ENCODE measurements at places on chromosomes 5 and 9. TPM values are rescaled to one million over a fixed set of nuclear protein-coding genes. Genes with fewer than 3 reads are reported as not detected.

Gene PCDHA6
- total RNA-seq: 0.69 TPM

Gene ZNF483
- 0.77 TPM for total RNA-seq

Gene FOXD4L3
- total RNA-seq: not detected

Gene BAG1
- total RNA-seq: 30.7 TPM

Gene SPATA31E1
- total RNA-seq: not detected

Gene PPP2R2B
- total RNA-seq: 9.9 TPM

Gene DNAJC18
- 6.4 TPM for total RNA-seq

Gene DEPDC1B
- 34.4 TPM for total RNA-seq

Gene LCN15
- not detected for total RNA-seq

Gene TAF11L5
- total RNA-seq: not detected

Gene ADGRV1
- total RNA-seq: not detected

Gene MEIKIN
- total RNA-seq: not detected

Data from A172 (cell line).